ENCODE measurements at places on chromosomes 1 and 21. TPM values are rescaled to one million over a fixed set of nuclear protein-coding genes. Genes with fewer than 3 reads are reported as not detected.

GRCh38 chr1:111192658-111193519 is 7.6 kb downstream of the DENND2D start:
- peaks cover 27% of the 10 kb centered on the region for H3K4me1 ChIP-seq
- peaks cover 2% of the 10 kb centered on the region for H3K27me3 ChIP-seq
- no peak overlapping the region for H3K27ac ChIP-seq
- H3K36me3 ChIP-seq = peaks cover 7% of the 10 kb centered on the region

The MAB21L3 gene
- total RNA-seq = not detected

The TSSK3 gene
- 3.5 TPM for total RNA-seq

The CLDN19 gene
- not detected for total RNA-seq

The BTG2 gene
- 33.7 TPM for total RNA-seq

Data from osteocyte (in vitro differentiated cells).